ENCODE measurements at places on chromosomes 6 and 20. TPM values are rescaled to one million over a fixed set of nuclear protein-coding genes. Genes with fewer than 3 reads are reported as not detected.

The PCSK2 gene
- 7.3 TPM for polyA plus RNA-seq

The GRM1 gene
- polyA plus RNA-seq: not detected

The TFAP2D gene
- polyA plus RNA-seq: not detected

DNA sequence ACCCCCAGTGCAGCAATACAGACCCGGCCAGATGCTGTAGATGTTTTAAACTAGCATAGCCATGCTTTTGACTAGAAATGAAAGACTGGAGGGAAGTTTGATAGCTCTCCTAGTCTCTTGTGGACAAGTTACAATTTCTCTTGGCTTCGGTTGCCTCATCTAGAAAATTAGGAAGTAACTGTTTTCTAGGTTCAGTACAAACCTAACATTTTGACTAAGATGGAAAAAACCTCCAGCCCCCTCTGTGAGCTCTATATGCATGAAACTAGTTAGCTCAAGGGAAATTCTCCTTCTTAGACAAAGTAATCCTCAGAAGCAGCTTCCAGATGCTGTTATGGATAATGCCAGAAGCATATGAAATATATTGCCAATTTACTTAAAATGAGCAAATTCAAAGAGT is 86.6 kb downstream of the RNF144B start:
- H3K36me3 ChIP-seq: no peaks in the 10 kb centered on the region
- DNase-seq: no peak
- H3K27ac ChIP-seq: no peak overlapping the region
- H3K4me1 ChIP-seq: no peaks in the 10 kb centered on the region
- H3K27me3 ChIP-seq: no peaks in the 10 kb centered on the region
- no peak overlapping the region for H3K4me3 ChIP-seq

The MROH8 gene
- polyA plus RNA-seq: 1.6 TPM

All from pancreas (tissue), 10 donors.